ENCODE measurements at places on chromosomes 12 and 14. TPM values are rescaled to one million over a fixed set of nuclear protein-coding genes. Genes with fewer than 3 reads are reported as not detected.

KRT2 gene
- polyA plus RNA-seq, result 0.05 TPM

IL31 gene
- polyA plus RNA-seq, result not detected

PLEKHG7 gene
- not detected for polyA plus RNA-seq

RDH5 gene
- 16.7 TPM for polyA plus RNA-seq

PTPRQ gene
- polyA plus RNA-seq, result not detected

KIF21A gene
- polyA plus RNA-seq, result 3.9 TPM

ZBTB42 gene
- 1.6 TPM for polyA plus RNA-seq

TIGAR gene
- polyA plus RNA-seq, result 4.6 TPM

TMPRSS12 gene
- polyA plus RNA-seq, result not detected

EPS8 gene
- polyA plus RNA-seq, result 56.0 TPM

SAMD15 gene
- 0.36 TPM for polyA plus RNA-seq
